ENCODE measurements at places on chromosomes 1 and 21.

- DNase-seq, result no peak
Measured at GRCh38 chr1:224054611-224055010, 59.3 kb upstream of the FBXO28 start.

DNA sequence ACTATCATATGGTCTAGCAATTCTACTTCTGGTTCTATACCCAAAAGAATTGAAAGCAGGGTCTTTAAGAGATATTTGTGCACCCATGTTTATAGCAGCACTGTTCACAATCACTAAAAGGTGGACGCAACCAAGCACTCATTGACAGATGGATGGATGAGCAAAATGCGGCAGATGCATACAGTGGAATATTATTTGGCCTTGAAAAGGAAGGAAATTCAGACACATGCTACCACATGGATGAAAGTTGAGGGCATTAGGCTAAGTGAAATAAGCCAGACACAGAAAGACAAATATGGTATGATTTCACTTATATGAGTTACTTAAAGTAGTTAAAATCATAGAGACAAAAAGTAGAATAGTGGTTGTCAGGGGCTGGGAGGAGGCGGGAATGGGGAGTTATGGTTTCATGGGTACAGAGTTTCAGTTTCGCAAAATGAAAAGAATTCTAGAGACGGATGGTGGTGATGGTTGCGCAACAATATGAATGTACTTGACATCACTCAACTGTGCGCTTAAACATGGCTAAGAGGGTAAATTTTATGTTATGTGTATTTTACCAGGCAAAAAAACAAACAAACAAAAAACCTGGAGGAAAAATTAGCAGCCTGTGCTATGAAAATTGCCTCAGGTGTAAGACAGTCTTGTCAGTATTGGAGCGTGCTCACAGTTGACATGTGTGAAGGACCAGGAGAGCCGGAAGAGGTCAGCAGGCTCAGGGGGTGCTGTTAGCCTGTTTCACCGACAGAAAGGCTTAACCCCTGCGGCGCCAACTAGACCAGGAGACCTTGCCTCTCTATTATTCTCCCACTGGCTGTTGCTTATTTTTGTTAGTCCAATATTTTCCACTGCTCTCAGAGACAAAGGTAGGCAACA, 26.5 kb downstream of the CD247 start:
- DNase-seq, result no peak

DNA sequence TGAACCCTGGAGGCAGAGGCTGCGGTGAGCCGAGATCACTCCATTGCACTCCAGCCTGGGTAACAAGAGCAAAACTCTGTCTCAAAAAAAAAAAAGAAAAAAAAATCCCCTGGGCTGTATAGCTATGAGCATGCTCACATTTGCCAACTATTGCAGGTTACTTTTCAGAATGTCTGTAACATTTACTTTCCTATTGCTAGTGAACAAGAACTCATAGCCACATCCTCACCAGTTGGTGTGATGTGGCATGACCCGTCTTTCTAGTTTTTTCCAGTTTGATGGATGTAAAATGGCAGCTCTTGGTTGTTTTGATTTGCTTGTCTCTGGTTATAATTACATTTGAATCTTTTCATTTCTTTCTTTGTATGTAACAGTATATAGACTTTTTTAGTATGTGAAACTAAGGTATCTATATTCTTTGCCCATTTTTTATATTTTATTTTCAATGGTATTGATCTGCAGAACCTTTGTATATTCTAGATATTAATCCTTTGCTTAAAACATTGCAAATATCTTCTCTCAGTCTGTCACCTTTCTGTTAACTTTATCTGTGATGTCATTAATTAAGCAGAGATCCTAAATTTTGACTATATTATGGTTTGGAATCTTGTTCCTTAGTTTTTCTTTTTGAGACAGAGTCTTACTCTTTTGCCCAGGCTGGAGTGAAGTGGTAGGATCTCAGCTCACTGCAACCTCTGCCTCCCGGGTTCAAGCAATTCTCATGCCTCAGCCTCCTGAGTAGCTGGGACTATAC, 11.6 kb downstream of the MED18 start:
- DNase-seq, result no peak

DNA sequence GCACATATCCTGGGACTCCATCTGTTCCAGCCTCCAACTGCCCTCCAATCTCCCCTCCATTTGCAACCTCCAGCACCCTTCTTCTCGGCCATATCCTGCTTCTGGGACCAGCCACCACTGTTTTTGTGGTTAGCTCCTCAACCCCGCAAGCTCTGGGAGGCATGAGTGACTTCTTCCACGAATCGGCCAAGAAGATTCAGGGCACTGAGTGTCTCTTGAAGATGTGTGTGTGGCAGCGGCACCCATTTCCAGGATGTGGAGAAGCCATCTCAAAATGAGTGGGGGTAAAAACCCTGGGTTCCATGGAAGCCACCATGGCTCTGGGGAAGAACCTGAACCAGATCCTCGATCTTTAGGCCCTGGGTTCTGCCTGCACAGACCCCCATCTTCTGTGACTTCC, 194.6 kb downstream of the SLC45A1 start:
- DNase-seq, result no peak

DNA sequence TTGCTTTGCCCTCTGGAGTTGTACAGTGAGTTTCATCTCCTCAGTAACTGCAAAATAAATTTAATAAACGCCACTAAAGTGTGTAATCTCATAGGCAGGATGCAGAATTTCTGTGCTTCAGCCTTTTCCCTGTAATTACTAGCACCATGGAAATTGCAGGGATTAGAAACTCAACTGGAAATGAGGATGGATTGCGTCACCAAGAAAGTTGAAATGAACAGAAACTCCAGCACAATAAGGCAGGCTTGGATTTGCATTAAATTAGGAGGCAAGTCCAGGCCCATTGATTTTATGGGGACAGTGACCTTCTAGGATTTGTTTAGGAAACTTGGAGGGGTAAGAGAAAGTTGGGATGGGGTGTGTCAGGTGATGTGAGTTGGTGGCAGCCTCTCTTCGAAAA, 197.5 kb downstream of the PTPRU start:
- DNase-seq, result no peak
